Left lung (tissue), 14 donors: ENCODE measurements at places on chromosomes 1 and 21. TPM values are rescaled to one million over a fixed set of nuclear protein-coding genes. Genes with fewer than 3 reads are reported as not detected.
A peak's percentile ranks its signal among the peaks of the same experiment; 100 is the strongest.

The OPRD1 gene
- total RNA-seq, result not detected

The TRIM67 gene
- 0.06 TPM for total RNA-seq

The LY9 gene
- 2.5 TPM for total RNA-seq

The TTC22 gene
- 4.8 TPM for total RNA-seq

The IGSF9 gene
- 3.0 TPM for total RNA-seq

The TAS1R1 gene
- not detected for total RNA-seq

The ELAPOR1 gene
- total RNA-seq, result 2.4 TPM

The KCNN3 gene
- total RNA-seq, result 1.9 TPM

The DHRS3 gene
- 120 TPM for total RNA-seq

The SIKE1 gene
- 42.7 TPM for total RNA-seq

The CD101 gene
- total RNA-seq, result 2.7 TPM

The PLA2G2C gene
- not detected for total RNA-seq

The PDE9A gene
- total RNA-seq, result 9.6 TPM

The PARP1 gene
- 78.7 TPM for total RNA-seq

- no peak overlapping the region for H3K4me3 ChIP-seq
- DNase-seq, result peak; percentile 11
- H3K4me1 ChIP-seq, result no peaks in the 10 kb centered on the region
- H3K27me3 ChIP-seq, result no peaks in the 10 kb centered on the region
Observed at GRCh38 chr1:60895252-60895651, 187.1 kb upstream of the NFIA start.

GRCh38 chr1:42981871-42982270, 23.2 kb upstream of the SLC2A1 start:
- no peak overlapping the region for H3K27ac ChIP-seq
- H3K4me3 ChIP-seq, result no peak overlapping the region
- no peaks in the 10 kb centered on the region for H3K27me3 ChIP-seq
- H3K4me1 ChIP-seq, result no peaks in the 10 kb centered on the region

- H3K36me3 ChIP-seq, result no peaks in the 10 kb centered on the region
- H3K4me3 ChIP-seq, result no peak overlapping the region
- no peak overlapping the region for H3K27ac ChIP-seq
- no peaks in the 10 kb centered on the region for H3K4me1 ChIP-seq
- peaks cover 26% of the 10 kb centered on the region for H3K27me3 ChIP-seq
Observed at GRCh38 chr1:30337324-30337620, 386.1 kb downstream of the MATN1 start.

DNA sequence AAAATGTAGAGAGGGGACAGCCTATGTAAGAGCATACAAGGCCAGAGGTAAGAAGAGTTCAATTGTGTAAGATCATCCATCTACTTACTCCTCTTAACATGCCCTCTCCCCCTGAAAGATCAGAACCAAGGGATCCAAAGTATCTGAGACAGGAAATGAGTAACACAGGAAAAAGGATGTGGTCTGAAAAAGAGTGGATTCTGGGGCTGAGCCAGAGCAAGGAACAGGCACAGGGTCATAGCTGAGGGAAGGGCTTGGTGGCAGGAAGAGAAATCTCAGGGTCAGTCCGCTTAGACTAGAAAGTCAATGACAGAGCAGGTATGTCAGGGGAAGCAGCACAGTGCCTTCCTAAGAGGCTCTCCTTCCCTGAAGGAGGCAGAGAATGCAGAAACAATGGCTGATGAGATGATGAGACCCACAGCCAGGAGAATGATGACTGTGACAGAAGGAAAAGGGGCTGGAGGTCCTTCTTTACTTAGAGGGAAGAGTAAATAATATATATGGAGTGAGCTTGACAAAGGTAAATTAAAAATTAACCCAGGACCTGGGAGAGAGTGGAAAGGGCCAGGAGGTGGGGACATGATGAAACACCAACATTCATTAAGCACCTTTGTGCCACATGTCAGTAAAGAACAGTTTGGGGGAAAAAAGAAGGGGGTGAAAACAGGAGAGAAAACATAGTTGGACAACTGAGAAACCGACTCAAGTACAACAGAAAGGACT, 26.2 kb upstream of the A3GALT2 start:
- peak overlapping the region; percentile 91 for H3K4me3 ChIP-seq
- H3K36me3 ChIP-seq, result peaks cover 20% of the 10 kb centered on the region
- no peak for DNase-seq
- peaks cover 54% of the 10 kb centered on the region for H3K4me1 ChIP-seq
- H3K27ac ChIP-seq, result peak overlapping the region; percentile 97

DNA sequence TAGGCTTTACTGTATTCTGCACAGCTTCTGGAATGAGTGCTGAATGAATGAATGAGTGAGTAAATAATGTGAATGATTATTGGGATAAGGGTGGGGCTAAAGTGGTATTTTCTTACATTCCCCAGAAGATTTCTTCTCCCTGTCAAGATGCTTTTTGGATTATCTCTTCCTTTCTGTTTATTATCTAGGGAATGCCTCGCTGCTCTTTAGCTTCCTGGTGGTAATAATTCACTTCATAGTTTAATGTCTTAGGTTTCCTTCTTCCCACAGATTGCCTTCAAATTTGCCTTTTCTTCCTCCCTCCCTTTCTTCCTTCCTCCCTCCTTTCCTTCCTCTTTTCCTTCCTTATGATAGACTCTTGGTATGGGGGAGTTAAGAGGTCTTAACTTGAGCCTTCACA, 24.0 kb downstream of the DDR2 start:
- H3K27me3 ChIP-seq, result no peaks in the 10 kb centered on the region
- H3K4me3 ChIP-seq, result no peak overlapping the region
- no peak for DNase-seq
- no peaks in the 10 kb centered on the region for H3K36me3 ChIP-seq

- H3K4me1 ChIP-seq, result no peaks in the 10 kb centered on the region
- no peak overlapping the region for H3K4me3 ChIP-seq
- DNase-seq, result no peak
- no peak overlapping the region for H3K27ac ChIP-seq
- H3K27me3 ChIP-seq, result peaks cover 9% of the 10 kb centered on the region
- H3K36me3 ChIP-seq, result no peaks in the 10 kb centered on the region
Observed at GRCh38 chr1:10450836-10451235, 1.0 kb downstream of the CORT start.

DNA sequence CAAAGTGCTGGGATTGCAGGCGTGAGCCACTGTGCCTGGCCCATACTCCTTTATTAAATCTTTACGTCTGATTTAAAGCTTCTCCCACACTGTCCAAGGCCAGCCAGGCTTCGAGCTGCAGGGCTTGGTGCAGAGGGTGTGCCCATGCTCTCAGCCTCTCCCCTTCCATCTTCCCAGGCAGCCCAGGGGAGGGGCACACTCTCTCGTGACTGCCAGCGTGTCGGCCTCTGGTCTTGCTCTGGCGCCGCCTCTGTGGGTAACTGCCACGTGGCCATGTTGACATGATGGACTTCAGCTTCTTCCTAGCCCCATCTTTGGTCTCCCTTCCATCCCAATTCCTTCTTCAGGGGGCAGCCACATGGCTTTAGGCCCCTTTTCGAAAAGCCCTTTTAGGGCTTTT, 4.7 kb downstream of the GPR137B start:
- H3K27me3 ChIP-seq, result no peaks in the 10 kb centered on the region
- peaks cover 7% of the 10 kb centered on the region for H3K4me1 ChIP-seq
- no peaks in the 10 kb centered on the region for H3K36me3 ChIP-seq

- no peaks in the 10 kb centered on the region for H3K27me3 ChIP-seq
- H3K4me1 ChIP-seq, result no peaks in the 10 kb centered on the region
- no peak for DNase-seq
- no peak overlapping the region for H3K27ac ChIP-seq
- H3K36me3 ChIP-seq, result no peaks in the 10 kb centered on the region
- no peak overlapping the region for H3K4me3 ChIP-seq
Observed at GRCh38 chr1:213972141-213972540, 15.6 kb upstream of the PROX1 start.

GRCh38 chr1:42259739-42260064, 75.3 kb downstream of the FOXJ3 start:
- no peaks in the 10 kb centered on the region for H3K36me3 ChIP-seq
- no peaks in the 10 kb centered on the region for H3K27me3 ChIP-seq
- no peak overlapping the region for H3K4me3 ChIP-seq
- H3K4me1 ChIP-seq, result peaks cover 8% of the 10 kb centered on the region
- peak overlapping the region; percentile 21 for H3K27ac ChIP-seq

- DNase-seq, result no peak
- no peak overlapping the region for H3K4me3 ChIP-seq
- no peaks in the 10 kb centered on the region for H3K4me1 ChIP-seq
- H3K36me3 ChIP-seq, result no peaks in the 10 kb centered on the region
Observed at GRCh38 chr21:26555540-26556146, 17.4 kb downstream of the CYYR1 start.

GRCh38 chr1:214557952-214558735, 6.7 kb upstream of the PTPN14 start:
- H3K36me3 ChIP-seq, result no peaks in the 10 kb centered on the region
- DNase-seq, result no peak
- H3K27ac ChIP-seq, result no peak overlapping the region
- peaks cover under 1% of the 10 kb centered on the region for H3K27me3 ChIP-seq
- no peak overlapping the region for H3K4me3 ChIP-seq

- no peaks in the 10 kb centered on the region for H3K36me3 ChIP-seq
- H3K27ac ChIP-seq, result no peak overlapping the region
- no peak for DNase-seq
- no peak overlapping the region for H3K4me3 ChIP-seq
Observed at GRCh38 chr1:50135716-50136115, 27.0 kb downstream of the ELAVL4 start.

GRCh38 chr1:89812992-89813391, 7.8 kb upstream of the LRRC8D start:
- no peaks in the 10 kb centered on the region for H3K27me3 ChIP-seq
- no peak for DNase-seq
- no peaks in the 10 kb centered on the region for H3K4me1 ChIP-seq
- H3K27ac ChIP-seq, result no peak overlapping the region
- H3K4me3 ChIP-seq, result no peak overlapping the region
- H3K36me3 ChIP-seq, result no peaks in the 10 kb centered on the region

DNA sequence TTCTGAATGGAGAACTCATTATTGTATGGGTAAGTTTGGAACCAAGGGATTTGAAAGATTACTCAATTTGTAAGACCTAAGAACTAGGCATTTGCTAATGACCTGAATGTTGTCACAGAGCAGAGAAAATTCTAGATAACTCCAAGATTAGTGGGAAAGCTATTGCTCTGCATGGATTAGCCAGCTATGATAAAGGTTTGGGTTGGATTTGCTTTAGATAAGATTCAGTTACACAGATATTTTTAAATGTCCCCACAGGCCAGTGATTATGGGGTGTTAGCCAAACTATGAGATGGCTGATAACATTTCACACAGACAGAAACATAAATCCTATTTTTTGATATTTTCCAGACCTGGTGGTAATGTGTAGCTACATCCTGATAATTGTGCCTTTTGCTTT, 88.2 kb downstream of the NTPCR start:
- H3K36me3 ChIP-seq, result no peaks in the 10 kb centered on the region
- no peak overlapping the region for H3K27ac ChIP-seq
- no peak for DNase-seq
- no peak overlapping the region for H3K4me3 ChIP-seq
- no peaks in the 10 kb centered on the region for H3K4me1 ChIP-seq
- no peaks in the 10 kb centered on the region for H3K27me3 ChIP-seq

DNA sequence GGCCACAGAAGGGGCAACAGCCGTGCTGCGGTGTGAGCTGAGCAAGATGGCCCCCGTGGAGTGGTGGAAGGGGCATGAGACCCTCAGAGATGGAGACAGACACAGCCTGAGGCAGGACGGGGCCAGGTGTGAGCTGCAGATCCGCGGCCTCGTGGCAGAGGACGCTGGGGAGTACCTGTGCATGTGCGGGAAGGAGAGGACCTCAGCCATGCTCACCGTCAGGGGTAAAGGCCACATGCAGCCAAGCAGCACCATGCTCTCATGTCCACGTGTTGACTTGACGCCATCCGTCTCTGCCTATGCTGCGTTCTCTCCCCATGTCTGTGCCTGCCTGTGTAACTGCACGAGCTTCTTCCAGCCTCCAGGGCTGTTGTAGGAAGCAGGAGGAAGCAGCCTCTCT, 85.5 kb downstream of the OBSCN start:
- no peaks in the 10 kb centered on the region for H3K27me3 ChIP-seq
- peaks cover 15% of the 10 kb centered on the region for H3K36me3 ChIP-seq
- DNase-seq, result no peak
- H3K27ac ChIP-seq, result no peak overlapping the region
- no peaks in the 10 kb centered on the region for H3K4me1 ChIP-seq

DNA sequence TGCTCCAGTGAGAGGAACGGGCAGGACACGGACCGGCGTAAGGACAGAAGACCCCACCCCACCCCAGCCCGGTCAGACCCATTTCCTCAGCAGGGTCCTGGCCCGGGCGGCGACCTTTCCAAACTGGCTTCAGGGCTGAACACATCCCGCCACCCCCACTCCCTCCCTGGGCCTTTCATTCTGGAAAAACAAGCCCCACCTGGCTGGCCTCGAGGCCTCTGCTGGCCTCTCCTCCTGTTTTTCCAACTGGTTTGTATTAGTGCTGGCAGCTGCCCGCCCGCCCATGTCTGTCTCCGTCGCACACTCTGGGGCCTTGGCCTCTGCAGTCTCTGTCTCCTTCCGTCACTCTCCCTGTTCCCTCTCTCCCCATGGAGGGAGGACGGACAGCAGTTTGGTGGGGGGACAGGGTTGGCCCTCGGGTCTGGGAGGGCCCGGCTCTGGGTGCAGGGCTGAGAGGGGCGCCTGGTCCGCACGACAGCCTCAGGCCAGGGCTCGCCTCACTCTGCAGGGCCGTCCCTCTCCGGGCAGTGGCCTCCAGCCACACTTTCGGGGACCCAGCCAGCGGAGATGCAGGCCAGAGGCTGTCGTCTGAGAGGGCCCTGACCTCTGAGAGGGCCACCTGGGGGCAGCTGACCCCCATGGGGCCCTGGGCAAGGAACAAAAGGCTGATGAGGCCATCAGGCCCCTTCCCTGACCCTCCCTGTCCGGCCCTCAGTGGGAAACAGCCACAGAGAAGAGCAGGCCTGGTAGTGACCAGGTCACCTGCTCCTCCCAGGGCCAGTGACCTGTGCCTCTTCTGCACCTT, 1.5 kb upstream of the MXRA8 start:
- DNase-seq, result peak; percentile 72
- H3K36me3 ChIP-seq, result no peaks in the 10 kb centered on the region
- peaks cover 84% of the 10 kb centered on the region for H3K27me3 ChIP-seq
- H3K4me3 ChIP-seq, result no peak overlapping the region
- peak overlapping the region; percentile 87 for H3K27ac ChIP-seq
- H3K4me1 ChIP-seq, result peaks cover 17% of the 10 kb centered on the region

DNA sequence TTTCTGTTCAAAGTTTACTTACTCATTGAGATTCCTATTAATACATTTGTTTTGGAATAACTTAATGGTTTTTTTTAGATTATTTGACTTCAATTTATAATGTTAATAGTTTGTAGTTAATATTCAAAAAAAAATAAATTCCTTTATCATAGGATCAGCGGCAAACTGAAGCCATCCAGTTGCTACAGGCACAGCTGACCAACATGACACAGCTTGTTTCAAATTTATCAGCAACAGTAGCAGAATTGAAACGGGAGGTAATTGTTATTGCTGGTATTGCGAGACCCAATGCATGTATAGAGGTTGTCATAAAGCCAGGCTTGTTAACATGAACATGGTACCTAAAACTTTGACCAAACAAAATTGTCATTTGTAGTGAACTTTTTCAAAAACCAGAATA, 59.0 kb upstream of the FASLG start:
- no peak overlapping the region for H3K27ac ChIP-seq
- no peaks in the 10 kb centered on the region for H3K4me1 ChIP-seq
- peaks cover 81% of the 10 kb centered on the region for H3K36me3 ChIP-seq
- H3K27me3 ChIP-seq, result no peaks in the 10 kb centered on the region
- DNase-seq, result no peak

- H3K27me3 ChIP-seq, result no peaks in the 10 kb centered on the region
- DNase-seq, result no peak
- no peak overlapping the region for H3K27ac ChIP-seq
Observed at GRCh38 chr1:224726441-224727182, 110.5 kb downstream of the CNIH3 start.

- H3K27me3 ChIP-seq, result no peaks in the 10 kb centered on the region
- H3K27ac ChIP-seq, result no peak overlapping the region
- H3K4me1 ChIP-seq, result no peaks in the 10 kb centered on the region
- no peaks in the 10 kb centered on the region for H3K36me3 ChIP-seq
Observed at GRCh38 chr21:35645991-35646390, 414.3 kb downstream of the SETD4 start.
